Right ventricle myocardium superior (tissue), 1 donor: ENCODE measurements at places on chromosomes 11 and 22. TPM values are rescaled to one million over a fixed set of nuclear protein-coding genes. Genes with fewer than 3 reads are reported as not detected.

The MRGPRF gene
- total RNA-seq, result 4.9 TPM

DNA sequence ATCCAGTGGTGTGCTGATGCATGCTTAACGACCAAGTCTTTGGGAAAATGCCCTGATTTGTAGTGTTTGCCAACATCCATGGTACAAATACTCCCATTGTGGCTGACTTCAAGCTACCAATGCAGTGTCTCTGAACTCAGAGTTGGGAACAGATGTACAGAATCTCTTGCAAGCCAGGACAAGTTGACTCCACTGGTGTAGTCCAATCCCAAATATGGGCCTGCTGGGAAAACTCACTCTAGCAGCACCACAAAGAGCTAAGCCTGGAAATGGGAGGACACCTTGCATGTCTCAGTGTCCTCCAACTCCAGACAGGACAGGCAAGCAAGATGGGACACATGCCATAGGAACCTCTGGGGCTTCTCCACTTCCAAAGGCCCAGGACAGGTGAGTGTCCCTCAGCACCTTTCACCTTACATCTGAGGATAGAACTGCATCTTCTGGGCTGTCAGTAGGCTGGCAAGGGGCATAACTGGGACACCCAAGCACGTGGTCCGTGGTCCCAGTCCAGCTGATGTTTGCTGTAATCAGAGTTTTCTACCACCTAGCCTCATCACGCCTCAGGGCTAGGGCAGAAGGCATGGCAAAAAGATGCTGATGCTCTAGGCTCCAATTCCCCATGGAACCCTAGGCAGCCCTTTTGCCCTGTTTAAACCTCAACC is 6.5 kb downstream of the LMO1 start:
- DNase-seq, result no peak

DNA sequence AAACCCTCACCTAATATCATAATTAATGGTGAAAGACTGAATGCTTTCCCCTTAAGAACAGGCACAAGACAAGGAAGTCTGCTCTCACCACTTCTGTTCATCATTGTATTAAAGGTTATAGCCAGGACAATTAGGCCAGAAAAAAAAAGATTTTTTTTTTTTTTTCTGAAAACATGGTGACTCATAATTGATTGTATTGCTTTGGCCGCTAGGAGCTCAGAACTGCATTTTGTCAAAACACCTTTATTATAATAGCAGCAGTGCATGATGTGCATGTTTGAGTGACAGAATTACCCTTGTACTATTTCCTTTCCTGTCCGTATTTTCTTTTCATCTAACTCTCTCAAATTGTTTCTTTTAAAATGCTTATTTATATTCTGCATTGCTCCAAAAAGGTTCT is 98.1 kb downstream of the RNF169 start:
- DNase-seq, result no peak

- peak; percentile 30 for DNase-seq
Measured at GRCh38 chr11:296171-297050, 2.9 kb downstream of the IFITM5 start.
